ENCODE measurements at places on chromosomes 3 and 15.

GRCh38 chr3:58274027-58274614, 31.9 kb upstream of the RPP14 start:
- DNase-seq: no peak

DNA sequence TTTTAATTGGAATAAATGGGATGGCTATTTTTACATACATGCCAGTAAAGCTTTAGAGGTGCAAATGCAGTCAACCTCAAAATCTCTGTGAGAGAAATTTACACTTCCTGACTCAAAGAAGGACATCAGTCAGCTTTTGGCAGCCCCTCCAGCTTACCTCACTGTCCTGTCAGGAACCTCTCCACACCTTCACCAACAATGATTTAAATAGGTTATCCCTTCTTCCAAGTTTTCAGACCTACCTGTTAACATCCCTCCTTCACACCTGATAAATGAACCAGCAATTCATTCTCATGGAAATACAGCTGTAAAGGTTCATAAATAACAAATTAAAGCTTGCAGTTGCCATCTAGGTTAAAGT, 286.1 kb downstream of the SHOX2 start:
- no peak for DNase-seq

GRCh38 chr3:133963657-133964396, 65.9 kb downstream of the SLCO2A1 start:
- DNase-seq: no peak

DNA sequence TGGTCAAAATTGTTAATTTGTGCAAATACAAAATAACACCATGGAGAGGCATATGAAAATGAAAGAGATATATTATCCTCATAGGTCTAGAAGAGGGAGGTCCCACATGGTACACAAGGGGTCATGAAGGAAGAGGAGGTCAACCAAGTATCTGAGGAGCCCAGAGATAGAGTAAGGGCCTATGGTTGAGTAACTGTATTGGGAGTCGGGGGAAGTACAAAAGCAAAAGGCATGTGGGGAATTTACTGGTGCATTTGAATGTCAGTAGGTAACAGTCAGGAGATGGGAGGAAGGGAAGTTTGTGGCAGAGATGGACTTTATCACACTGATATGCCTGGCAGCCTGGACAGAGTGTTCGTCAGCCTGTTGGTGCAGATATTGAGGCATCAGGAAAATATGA, 1113.7 kb downstream of the OTOL1 start:
- no peak for DNase-seq

GRCh38 chr3:31009881-31010280, 115.4 kb upstream of the GADL1 start:
- DNase-seq: no peak

DNA sequence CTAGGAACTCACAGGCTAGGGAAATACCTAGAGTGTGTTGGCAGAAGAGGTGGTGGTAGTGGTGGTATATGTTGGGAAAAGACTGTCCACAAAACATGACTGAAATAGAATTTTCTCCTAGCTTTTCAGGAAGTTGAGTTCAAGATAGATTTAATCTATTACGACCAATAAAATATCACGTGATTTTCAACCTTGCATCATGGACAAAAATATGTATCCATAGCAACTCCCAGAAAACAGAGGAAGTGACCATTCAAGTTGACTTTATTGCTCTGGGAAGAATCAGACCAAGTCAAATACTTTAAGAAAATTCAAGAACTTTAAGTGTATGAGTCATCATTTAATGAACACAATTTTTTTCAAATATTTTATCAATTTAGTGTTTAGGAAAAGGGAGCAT, 347.0 kb upstream of the ZNF385D start:
- DNase-seq: no peak

DNA sequence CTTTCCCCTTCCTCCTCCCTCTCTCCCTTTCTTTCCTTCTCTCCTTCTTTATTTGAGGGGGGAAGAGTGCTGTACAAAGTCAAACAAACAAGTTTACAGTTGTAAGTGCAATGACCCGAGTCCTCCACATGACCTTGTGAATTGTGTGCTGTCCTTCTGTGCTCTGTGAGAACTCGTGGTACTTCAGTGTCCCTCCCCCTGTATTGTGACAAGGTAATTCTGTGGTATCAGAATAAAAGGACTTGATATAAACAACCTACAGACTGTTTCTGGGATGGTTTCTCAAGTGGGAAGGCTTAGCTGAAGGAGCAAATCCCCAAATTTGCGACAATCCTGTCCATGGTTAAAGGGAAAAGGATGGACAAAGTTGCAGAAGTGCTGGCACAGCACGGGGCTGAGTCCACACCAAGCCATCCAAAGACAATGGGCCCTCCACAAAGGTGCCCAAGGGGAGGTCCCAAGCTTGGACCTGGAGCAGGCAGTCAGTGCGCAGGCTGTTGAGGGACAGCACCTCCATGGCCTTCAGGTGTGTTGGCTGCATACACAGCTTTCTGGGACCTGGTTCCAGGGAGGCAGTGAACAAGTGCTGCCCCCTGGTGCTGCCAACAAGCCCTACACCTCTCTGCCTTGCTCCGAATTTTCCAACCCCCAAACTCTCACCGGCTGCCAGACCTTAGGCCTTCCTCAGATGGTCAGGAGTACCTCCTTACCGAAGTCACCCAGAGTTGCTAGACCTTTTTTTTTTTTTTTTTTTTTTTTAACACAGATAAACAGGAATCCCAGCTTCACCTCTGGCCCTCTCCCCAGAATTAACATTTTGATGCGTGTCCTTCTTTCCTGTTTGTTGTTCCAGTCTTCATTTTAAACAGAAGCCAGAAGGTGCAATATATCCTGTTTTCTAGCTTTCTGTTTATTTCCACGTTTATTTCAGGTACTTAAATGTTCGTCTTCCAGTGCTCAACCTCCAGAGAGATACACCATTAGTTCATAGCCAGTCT, 2.6 kb upstream of the APEH start:
- DNase-seq: peak; percentile 91

DNA sequence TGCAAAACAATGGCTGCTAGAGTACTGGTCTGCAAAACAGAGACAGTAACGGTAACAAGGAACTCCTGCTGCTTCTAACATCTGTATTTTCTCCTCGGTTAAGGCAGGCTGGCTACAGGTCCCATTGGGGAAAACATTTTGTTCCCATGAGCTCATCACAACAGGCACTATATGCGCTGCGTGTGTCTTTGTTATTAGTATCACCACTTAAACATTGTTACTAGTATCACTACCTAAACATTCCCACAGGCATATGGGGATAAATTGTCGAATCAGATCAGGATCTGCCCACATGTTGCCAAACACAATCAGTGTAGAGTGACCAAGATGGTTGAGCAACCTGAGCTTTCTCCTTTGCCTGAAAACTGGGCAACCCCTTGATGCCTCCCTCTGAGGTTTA, 77.2 kb downstream of the TOP2B start:
- no peak for DNase-seq

DNA sequence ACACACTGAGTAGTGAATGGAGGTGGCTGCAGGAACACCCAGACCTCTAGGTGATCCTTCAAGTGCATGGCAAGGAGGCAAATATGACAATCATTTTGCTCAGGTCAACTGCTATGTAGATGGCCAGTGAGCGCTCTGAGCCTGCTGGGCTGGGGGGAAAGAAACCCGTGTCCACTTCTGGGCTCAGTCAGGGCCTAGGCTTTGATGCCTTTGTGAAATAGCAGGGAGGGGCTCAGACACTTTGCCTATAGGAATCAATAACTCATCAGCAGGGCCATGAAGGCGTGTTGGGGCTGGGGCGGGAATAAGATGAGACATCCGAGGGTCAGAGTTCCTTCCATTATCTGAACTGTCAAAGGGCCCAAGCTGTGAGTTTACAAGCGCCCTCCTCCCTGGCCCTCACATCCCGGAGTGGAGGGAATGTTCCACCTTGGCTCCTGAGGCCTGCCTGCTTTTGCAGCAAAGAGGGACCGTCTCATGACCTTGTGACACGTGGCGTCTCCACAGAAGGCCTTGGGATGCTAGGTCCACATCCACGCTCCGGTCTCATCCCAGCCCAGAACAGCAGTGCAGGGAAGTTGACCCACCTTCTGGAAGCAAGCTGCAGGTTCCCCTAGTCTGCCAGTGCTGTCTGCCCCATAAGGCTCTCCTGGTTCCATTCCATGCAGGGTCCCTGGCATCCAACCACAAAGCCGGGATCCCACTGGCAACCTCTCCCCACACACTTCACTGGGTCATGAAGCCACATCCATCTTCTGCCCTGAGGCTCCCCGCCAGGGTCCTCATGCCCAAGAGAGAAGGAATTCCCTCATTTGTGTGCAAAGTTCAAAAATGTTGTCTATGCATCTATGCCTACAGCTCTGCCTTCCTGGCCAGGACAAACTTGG, 78.4 kb downstream of the CHSY1 start:
- DNase-seq: no peak

- DNase-seq: no peak
Measured at GRCh38 chr3:60989626-60990441, 261.4 kb downstream of the FHIT start.

DNA sequence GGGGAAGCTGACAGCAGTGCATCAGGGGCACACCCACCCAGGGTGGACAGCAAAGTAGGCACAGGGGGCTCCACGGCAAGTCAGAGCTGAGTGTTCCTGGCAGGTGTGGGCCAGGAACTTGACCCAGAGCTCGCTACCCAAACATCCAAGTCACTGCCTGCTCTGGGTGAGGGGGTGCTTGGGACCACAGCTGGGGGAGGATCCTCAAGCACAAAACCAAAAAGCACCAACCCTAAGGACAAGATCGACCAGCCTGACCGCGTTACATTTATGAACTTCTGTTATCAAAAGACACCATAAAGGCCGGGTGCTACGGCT, 101.2 kb downstream of the CHSY1 start:
- no peak for DNase-seq

- no peak for DNase-seq
Measured at GRCh38 chr3:50147861-50148260, 7.3 kb upstream of the SEMA3F start.

GRCh38 chr3:39317571-39318169, 11.8 kb upstream of the CCR8 start:
- no peak for DNase-seq

DNA sequence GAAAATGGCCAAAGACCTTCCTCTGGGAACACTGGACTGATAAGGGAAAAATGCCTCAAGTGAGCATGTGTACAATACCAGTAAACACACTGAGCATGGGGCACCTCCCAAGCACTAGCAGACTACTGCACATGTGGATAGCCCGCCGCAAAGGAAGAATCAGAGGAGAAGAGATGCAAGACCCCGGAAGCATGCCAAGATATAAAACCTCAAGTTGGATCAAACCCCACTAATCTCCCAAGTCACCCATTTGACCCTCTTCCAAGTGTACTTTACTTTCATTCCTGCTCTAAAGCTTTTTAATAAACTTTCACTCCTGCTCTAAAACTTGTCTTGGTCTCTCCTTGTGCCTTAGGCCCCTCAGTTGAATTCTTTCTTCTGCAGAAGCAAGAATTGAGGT, 121.1 kb upstream of the PLAAT1 start:
- DNase-seq: no peak

DNA sequence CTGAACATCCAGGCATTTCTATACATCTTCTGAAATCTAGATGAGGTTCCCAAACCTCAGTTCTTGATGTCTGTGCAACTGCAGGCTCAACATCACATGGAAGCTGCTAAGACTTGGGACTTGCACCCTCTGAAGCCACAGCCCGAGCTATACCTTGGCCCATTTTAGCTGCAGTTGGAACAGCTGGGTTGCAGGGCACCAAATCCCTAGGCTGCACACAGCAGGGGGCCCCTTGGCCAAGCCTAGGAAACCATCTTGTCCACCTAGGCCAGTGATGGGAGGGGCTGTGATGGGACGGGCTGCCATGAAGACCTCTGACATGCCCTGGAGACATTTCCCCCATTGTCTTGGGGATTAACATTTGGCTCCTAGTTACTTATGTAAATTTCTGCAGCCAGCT, 415.8 kb upstream of the SUCLG2 start:
- DNase-seq: no peak

DNA sequence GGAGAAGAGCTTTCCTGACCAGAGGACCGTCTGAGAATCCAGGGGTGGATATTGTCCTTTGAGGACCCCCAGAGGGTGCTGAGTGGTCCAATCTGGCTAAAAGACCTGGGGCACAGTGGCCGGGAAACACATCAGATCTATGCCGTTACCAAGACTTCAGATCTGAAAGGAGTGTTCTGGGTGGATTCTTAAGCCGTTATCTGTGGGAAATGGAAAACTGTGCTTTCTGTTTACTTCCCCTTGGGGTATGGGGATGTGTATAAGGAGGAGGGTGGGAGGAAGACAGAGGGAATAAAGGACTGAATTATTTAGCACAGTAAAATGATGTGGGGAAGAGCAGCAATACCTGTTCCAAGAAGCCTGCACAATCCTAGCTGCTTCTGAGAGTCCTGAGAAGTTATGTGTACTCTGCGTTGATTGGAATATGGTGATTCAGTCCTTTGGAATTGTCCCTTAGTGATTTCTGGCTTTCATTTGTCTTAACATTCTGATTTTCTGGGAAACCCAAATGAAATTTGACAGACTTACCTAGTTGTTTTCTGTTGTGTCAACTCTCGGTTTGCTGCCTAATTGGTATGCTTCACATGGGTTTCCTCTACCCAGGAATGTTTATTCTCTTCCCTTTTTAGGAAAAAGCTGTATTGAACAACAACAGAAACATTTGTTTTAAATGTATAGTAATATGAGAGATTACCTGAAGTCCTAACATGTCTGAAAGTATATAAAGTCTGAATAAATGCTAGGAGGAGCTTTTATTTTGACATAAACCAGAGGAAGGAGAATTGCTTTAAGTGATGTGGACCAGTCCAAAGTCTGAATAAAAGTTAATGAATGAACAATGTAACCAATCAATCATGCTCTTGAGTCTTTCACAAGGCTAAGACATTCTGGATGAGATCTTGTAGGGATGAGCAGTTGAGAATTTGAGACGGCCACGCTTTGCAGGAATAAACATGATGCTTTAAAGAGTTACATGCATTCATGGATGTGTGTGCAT, 427.1 kb upstream of the C2CD4B start:
- DNase-seq: no peak

DNA sequence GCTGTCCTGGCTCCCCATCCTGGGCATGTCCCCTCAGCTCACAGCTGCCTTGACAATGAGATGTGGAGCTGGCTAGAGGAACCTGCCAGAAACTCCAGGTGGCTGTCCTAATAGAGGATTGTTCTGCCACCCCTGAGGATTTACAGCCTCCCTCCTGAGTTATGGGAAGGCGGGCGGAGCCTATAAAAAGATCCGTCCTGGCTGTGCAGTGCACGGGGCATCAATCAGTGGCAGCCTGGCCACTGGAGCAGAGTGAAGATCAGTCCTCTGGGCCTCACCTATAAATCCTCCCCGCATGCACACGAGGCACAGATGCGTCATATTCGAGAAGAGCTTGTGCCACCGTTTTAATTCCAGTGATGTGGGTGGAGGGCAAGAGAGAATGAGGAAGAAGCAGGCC, 90.0 kb downstream of the MEGF11 start:
- DNase-seq: no peak

- DNase-seq: peak; percentile 53
Measured at GRCh38 chr3:197854596-197855343, 63.7 kb downstream of the LRCH3 start.
